Naive thymus-derived CD8-positive, alpha-beta T cell (primary cell): ENCODE measurements at places on chromosomes 7 and 10.

DNA sequence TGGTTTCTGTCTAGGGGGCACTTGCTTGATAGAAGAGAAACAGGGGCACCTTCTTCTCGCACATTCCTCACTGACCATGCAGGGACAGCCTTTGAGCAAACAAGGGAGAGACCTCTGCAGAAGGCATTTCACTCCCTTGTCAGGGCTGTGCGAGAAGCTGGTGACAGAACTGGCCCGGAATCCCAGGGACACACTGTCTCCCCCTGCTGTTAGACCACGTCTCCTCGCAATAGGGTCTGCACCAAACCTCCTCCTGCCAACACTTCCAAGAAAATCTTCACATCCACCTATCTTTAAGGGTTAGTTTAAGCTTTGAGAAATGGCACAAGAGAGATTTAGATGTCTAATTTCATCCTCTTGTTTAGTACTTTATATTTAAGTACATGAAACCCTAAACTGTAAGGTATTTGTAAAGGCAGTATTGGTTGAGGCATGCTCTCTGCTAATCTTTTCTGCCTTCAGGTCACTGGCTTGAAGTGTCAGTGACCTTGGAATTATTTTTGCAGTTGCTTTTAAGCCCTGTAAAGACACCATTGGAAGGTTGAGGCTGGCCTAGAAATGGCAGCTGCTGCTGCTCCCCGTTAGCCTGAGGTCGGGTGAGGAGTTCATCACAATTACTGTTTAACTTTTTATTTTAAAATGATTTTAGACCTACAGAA, 37.0 kb downstream of the RBM20 start:
- no peak for DNase-seq

DNA sequence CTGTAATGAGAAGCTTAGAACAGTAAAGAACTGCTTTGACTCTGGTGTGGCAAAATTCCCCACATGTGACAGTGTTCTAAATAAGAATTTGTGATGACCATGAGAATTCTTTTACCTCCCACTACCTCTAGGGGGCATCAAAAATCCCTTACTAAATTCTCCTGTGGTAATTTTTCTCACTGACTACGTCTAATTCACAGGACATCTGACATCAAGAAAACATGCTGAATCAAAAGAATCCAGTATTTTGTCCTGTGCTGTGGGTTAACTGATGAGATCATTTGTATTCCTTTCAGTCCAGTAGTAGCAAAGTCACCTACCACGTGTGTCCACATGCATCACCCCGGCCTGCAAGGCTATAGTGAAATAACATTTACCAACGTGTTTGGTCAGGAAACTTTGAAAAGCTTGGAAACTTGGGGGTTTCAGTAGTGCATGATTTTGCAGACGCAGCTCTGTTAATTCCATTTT, 103.8 kb downstream of the ATE1 start:
- no peak for DNase-seq

DNA sequence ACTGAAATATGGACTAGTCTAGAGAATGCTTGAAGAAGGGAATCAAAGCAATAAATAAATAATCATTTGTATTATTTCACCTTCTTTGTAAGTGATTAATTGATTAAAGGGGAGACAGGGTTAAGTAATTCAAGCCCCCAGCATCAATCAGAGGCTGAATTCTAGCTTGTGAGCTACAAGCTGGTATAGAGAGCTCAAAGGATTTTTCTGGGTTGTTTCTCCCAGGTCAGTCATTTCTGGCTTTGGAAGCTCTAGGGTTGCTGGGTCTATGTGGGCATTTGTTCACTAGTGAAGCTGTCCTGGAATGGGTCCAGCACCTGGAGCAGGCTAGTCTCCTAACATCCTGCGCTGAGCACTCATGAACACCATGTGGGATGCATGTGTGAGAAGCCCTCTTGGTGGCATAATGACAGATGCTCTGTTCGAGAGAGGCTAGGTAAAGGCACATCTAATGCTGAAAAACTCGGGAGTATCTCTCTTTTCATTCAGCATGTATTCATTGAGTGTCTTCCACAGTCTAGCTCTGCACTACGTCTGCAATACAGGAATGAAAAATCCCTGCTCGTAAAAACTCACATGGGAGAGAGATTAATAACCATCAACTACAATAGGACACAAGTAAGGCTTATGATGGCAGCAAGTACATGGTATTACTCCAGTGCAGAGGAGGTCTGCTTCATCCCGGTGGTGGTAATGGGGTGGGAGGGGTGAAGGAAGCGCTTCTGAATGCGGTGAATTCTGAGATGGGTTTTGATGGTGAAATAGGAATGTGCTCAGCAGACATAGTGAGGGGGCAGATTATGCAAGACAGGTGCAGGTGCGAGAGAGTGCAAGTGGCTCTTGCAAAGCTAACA, 68.0 kb upstream of the NRP1 start:
- no peak for DNase-seq

GRCh38 chr10:23412223-23412622, 26.7 kb upstream of the OTUD1 start:
- no peak for DNase-seq

GRCh38 chr10:121516093-121516865, 82.0 kb downstream of the FGFR2 start:
- DNase-seq = no peak

- DNase-seq = no peak
These were observed 105.9 kb downstream of the DOCK1 start for GRCh38 chr10:127011174-127011573.

GRCh38 chr7:16564023-16564380, 37.4 kb downstream of the LRRC72 start:
- no peak for DNase-seq

DNA sequence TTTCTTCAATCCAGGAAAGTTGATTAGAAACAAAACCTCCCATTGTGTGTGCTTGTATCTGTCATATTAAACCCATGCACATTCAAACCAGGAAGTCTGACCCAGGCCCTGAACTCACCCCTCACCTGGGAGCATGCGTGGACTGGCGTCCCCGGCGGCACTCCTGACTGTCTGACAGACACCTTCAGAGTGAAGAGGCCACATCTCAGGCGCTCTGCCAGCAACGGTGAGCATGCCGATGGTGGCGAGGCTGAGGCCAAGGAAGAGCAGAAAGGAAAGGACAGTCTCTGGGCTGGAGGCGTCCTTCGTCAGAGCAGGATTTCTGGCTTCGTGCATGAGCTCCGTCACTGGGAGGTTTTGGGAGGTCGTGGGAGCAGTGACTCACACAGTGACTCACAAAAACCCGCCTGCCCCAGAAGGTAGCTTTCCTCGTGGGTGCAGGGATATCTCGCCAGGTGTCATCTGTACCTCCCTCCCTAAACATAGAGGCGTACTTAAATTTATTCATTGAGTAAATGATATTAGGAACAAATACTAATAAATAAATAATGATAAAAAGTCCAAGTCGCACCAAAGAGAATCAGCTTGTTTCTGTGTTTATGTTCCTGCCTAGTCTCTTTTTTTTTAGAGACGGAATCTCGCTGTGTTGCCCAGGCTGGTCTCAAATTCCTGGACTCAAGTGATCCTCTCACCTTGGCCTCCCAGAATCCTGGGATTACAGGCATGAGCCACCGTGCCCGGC, 13.5 kb downstream of the IQCE start:
- DNase-seq = no peak

GRCh38 chr7:26652401-26653100, 211.8 kb downstream of the SKAP2 start:
- no peak for DNase-seq

DNA sequence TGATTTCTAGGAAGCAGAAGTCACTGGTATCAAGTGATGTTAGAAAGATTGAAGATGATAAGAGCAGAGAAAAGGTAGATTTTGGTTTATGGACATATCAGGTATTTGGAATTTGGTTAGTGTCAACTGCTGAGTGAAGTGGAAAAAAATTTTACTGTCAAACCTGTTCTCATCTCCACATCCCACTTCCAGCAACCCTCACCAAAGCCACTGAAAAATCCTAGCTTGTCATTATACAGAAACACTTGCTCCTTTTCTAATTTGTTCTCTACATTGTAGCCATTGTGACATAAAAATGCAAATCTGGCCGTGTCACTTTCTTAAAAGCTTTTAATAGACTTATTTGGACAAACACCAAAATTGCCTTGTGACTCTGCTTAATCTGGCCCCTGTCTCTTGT, 54.0 kb downstream of the TRIM24 start:
- DNase-seq = no peak

DNA sequence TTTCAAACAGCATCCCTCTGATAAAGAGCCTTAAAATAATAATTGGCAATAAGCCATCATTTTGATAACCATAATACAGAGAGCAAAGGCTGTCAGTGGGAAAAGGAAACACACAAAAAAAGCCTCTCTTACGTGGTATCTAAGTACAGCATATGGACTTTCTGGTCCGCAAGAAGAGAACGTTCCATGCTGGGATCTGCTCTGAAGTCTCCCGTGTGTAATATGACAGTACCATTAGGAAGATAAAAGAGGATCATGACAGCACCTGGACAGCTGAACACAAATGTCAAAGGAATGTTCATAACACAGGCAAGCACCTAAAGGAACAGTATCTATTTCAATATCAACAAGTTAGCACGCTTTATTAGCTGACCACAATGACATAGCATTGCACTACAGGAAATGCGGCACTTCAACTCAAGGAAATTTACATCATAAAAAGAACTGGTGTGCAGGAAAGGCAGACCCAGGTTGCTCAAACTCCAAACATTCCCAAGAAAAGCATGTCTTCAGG, 9.9 kb downstream of the DCLRE1A start:
- no peak for DNase-seq

- peak; percentile 4 for DNase-seq
These were observed 101.0 kb upstream of the AGR3 start for GRCh38 chr7:16982640-16983350.

DNA sequence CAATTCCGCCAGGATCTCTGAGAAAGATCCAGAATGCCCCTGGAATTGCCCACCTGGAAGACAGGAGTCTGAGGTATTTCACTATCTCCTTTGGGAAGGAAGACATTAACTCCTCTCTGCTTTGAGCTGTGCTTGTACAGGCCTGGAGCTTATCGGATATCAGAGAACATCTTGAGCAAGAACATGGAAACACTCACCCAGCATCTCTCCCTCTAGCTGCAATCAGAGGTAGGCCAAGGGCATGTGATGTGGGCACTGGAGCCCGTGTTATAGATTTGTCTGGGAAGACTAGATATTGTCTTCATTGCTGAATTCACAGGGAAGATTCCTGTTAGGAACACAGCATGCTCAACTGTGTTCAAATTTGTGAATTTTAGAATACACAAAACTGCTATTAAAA, 233.9 kb downstream of the PHF14 start:
- no peak for DNase-seq

GRCh38 chr10:104028146-104028545, 57.5 kb downstream of the COL17A1 start:
- DNase-seq = no peak

- no peak for DNase-seq
These were observed 105.3 kb downstream of the CXCL12 start for GRCh38 chr10:44279426-44280126.

- no peak for DNase-seq
These were observed 701.6 kb upstream of the ANKRD30A start for GRCh38 chr10:36423821-36424248.

DNA sequence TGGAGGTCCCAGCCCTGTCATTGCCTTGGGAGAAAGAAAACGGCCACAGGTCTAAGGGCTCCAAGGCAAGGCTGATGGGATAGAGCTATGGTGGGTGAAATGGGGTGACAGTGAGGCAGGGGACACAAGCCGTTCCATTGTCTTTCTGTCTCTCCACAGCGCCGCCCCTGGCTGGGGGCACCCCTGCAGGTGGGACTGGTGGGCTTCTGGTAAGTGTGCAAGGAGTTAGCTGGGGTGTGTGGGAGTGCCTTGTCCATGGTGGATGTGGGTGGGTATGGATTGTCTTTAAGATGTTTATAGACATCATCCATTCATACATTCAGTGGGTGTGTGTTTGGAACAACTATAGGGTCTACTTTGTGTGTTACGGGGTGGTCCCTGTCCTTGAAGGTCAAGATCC, 7.5 kb downstream of the SFXN3 start:
- no peak for DNase-seq

DNA sequence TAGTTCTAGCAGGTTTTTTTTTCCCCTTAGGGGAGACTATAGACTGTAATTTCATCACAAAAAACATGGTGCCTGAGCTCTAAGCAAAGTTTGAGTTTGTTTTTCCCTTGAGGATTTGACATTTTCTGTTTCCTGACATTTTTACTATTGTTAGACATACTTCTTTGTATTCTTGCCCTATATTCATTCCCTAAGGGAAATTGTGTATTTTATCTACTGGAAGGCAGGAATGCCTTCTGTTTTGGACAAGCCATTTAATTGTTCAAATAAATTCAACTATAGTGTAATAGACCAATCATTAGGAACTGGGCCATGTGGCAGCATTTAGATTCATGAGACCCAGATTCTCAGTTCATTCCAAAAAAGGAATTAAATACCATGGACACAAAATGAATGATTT, 335.0 kb downstream of the EXOC4 start:
- DNase-seq = no peak

GRCh38 chr10:97805096-97805884, 33.5 kb upstream of the SFRP5 start:
- DNase-seq = no peak

DNA sequence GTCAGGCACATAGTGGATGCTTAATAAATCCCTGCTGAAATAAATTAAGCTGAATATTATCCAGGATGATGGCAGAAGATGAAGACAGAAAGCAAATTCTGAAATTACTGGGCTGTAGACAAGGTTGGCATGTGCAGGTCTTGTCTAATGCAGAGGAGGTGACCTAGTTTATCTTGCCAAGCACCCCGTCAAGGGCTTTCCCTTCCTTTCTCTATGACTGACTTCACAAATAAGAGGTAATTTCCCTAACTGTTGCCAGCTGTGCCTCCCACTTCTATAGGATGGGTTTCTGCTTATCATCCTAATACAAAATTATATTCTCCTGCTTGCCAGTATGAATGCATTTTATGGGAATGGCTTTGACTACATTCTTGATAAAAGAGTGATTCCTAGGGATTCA, 38.0 kb downstream of the LHFPL3 start:
- DNase-seq = no peak

DNA sequence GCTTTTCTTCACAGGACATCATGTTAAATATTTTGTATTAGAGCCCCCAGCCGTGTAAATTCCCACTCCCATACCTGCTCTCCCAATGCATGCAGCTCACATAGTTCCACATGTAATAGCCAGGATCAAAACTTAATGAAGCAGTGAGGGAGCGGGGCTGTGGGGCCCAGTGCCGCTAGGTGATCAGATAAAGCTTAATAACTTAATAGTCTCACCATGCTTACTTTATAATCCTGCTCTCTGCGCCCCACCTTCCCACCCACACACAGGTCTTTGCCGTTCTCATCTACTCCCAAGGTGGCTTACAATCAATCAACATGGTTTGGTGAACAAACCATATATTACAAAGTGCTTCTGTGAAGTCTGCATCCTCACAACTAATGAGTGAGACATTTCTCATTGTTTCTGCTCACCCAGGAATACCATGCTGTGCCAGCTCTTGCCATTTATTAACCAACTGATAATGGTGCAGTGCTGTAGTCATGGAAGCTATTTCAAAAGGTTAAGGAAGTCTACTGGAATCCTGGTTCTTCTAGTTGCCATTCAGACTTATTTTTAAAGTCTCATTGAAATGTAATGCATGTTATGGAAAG, 156.4 kb downstream of the CTTNBP2 start:
- no peak for DNase-seq

- no peak for DNase-seq
These were observed 147.4 kb downstream of the BBS9 start for GRCh38 chr7:33276729-33277128.

- no peak for DNase-seq
These were observed 8.5 kb upstream of the GLCCI1 start for GRCh38 chr7:7959979-7960670.

- DNase-seq = no peak
These were observed 4.5 kb upstream of the CYTH3 start for GRCh38 chr7:6276911-6277408.

GRCh38 chr7:98372993-98373392, 27.9 kb downstream of the BAIAP2L1 start:
- no peak for DNase-seq
